ENCODE measurements at places on chromosomes 2 and 18.

- DNase-seq: no peak
Observed at GRCh38 chr2:128625963-128626759, 307.5 kb upstream of the HS6ST1 start.

GRCh38 chr2:20649976-20650375 is 922 bp downstream of the HS1BP3 start:
- no peak for DNase-seq

GRCh38 chr18:61870151-61870550 is 22.7 kb downstream of the RNF152 start:
- peak; percentile 13 for DNase-seq

DNA sequence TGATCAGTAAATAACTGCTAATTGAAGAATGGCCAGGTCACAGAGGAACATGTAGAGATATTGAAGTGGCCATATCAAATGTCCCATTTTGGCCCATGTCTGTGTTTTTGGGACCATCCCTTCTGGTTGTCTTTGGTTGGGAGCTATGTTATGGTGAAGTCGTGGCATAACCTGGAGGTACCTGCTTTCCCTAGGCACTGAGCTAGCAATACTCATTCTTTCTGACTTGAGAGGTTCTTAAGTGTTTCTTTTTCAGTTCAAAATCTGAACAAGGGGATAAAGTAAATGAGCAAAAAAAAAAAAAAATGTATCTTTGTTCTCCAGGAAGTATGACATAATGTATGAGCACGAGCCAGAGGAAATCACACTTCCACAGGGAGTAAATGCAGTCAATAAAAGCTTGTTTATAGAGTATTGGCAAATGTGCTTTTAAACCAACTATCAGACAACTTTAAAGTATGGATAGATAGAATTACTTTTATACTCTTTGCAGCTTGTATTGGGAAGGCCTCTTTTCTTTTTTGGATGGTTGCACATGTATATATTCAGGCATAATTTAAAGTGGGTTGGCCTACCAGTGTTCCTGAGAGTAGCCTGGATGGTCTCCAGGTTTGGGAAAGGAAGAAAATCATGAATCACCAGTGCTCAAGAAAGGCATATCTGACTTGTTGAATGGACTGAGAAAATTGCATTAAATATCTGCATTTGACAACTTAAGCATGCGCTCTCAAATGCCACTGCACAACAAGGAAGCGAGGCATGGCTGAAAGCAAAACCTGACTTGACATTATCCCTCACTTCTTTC is 125.0 kb downstream of the SPHKAP start:
- peak; percentile 12 for DNase-seq

GRCh38 chr2:207041279-207041678 is 102.0 kb downstream of the CPO start:
- DNase-seq: no peak

DNA sequence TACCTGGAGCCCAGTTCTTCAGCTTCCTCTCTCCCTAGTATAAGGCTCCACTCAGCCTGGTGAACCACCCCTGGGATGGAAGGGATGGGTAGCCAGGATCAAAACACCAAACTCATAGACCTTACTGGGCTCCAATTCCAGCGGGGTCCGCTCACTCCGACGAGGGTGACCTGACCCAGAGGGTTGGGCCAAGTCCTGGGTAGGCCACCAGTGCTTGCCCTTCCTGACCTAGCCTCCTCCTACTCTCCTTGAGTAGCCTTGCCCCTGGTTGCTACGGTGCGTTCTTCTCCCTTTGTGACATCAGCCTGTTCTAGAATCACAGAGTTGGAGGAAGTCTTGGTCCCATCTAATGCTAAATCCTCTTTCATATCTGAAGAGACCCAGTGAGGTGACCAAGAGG is 537 bp upstream of the STAT4 start:
- no peak for DNase-seq

DNA sequence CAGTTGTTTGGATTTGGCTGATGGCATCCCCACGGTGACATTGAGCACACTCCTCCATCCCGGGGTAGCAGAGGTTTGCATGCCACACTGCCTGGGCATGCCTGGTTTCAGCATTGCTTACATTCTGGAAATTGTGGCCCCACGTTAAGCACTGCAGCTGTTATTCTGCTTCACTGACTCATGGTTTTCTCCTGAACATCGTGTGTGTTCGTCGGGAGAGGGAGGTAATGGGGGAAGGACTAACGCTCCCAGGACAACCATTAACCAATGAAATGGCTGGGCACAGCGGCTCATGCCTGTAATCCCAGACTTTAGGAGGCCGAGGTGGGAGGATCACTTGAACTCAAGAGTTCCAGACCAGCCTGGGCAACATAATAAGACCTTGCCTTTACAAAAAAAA is 28.2 kb upstream of the YWHAQ start:
- no peak for DNase-seq

DNA sequence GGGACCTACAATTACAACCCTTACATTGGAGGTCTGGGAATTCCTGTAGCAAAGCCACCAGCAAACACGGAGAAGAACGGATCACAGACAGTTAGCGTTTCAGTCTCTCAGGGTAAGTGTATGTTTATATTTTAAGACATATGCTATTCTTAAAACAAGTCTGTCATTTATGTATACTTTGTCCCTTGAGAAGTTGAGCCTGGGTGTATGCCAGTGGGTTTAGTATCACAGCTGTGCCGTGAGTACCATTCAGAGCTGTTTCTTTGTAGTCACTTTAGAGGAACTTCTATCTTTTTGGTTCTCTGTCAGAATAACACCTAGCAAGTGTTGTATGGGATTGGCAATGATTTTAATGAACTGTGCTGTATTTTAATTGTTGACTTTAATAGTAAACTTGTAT is 125.6 kb downstream of the BIRC6 start:
- DNase-seq: no peak
